ENCODE measurements at places on chromosomes 2 and 18. TPM values are rescaled to one million over a fixed set of nuclear protein-coding genes. Genes with fewer than 3 reads are reported as not detected.

GRCh38 chr2:231935207-231935524, 9.0 kb upstream of the NPPC start:
- DNase-seq: no peak

- no peak for DNase-seq
These were observed 121.4 kb upstream of the HDAC4 start for GRCh38 chr2:239522002-239522739.

- no peak for DNase-seq
These were observed 13.3 kb downstream of the DAPL1 start for GRCh38 chr2:158808426-158808825.

GRCh38 chr18:75612456-75612855, 185.0 kb upstream of the SMIM21 start:
- DNase-seq: no peak

GRCh38 chr2:43560231-43560547, 35.6 kb downstream of the THADA start:
- no peak for DNase-seq

Gene CFC1
- not detected for total RNA-seq

Measured in uterus (tissue), 4 donors.